ENCODE measurements at places on chromosomes 7 and 10.

- no peak for DNase-seq
These were observed 78.4 kb downstream of the DGKI start for GRCh38 chr7:137768366-137768765.

- no peak for DNase-seq
These were observed 2.1 kb downstream of the ARL3 start for GRCh38 chr10:102712089-102712488.

GRCh38 chr7:27933671-27934565 is 194.0 kb downstream of the TAX1BP1 start:
- no peak for DNase-seq

DNA sequence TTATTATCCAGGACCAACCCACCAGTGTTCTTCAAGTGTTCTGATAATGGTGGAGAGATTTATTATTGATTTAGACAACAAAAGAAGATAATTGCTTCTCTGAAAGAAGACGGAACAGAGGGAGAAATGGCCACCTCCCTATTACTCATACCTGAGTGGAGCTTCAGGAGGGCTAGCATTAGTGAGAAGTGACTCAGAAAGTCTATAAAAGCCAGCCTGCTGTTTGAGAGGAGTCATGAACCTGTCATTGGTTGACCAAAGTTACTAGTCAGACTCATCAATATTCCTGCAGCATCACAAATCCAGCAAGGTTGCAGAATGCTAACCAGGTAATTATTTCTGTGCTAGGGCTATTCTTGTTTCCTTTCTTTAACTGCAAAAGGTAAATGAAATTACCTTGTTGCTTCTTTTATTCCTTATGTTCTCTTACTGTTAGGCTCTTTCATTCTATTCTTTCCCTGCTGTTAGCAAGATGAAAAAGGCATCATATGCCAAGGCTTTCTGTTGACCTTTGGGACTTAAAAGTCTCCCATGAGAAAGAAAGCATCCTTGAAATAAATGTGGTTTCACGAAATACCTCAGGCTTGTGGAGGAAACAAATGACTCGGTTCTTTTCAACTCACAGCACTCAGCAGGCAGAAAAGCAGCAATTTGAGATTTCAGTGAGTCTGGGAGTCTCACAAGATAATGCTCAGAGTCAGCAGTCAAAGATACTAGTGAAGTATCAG is 256.4 kb upstream of the PHYHIPL start:
- peak; percentile 65 for DNase-seq

- peak; percentile 27 for DNase-seq
These were observed 330.4 kb upstream of the AOAH start for GRCh38 chr7:37054624-37055241.

DNA sequence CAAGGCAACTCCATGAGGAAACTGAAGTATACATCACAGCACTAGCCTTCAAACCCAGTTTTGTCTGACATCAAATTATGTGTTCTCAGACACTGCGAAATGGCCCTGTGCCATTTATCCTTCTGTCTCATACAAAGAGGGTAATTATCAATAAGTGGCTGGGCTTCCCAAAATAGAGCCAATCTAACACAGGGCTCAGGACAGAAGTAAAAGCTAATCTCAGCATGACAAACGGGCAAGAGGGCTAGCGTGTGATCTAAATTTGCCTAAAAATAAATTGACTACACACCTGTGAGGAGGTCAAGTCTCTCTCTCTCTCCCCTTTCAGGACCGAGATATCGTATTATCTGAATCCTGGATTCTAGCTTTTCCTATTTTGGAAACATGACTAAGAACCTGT is 67.2 kb downstream of the DGKB start:
- no peak for DNase-seq

DNA sequence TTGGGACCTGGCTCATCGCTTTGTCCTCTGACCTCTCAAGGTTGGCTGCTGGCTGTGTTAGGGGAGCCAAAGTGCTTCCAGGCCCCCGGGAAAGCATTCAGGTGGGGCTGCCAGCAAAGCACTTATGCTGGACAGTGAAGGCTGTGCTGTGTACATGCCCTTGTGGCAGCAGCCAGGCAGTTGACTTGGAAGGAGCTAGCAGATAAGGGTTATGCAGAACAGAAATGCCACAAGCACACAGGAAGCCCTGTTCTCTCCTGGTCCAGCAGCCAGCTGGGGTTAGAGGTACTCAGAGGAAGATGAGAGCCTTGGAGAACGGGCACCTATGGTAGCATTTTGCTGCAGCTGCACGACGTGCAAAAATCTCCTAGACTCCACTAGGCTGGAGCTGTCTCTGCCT is 35.2 kb upstream of the OR9A4 start:
- no peak for DNase-seq

GRCh38 chr10:71893920-71894319 is 42.9 kb upstream of the PSAP start:
- DNase-seq = no peak

GRCh38 chr7:30027740-30028215 is 434 bp upstream of the PLEKHA8 start:
- DNase-seq = no peak
